GM12864 (cell line): ENCODE measurements at places on chromosomes 5 and 9.

DNA sequence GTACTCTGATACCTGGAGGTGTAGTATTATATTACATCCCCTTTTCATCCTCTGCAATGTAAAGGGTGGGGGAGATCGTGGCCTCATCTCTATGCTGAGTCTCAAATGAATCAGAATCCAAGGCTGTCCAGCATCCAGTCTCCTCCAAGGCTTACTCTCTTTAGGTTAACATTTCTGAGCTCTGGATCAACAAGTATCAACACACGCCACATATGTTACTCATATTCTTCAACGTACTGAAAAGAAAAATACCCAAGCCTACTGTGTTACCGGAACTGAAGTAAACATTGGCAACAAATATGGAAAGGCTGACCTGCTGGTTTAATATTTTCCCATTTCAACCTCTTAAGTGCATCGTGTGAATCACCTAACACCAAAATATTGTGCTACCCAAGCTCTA is 241.8 kb downstream of the GAS1 start:
- no peak for DNase-seq

DNA sequence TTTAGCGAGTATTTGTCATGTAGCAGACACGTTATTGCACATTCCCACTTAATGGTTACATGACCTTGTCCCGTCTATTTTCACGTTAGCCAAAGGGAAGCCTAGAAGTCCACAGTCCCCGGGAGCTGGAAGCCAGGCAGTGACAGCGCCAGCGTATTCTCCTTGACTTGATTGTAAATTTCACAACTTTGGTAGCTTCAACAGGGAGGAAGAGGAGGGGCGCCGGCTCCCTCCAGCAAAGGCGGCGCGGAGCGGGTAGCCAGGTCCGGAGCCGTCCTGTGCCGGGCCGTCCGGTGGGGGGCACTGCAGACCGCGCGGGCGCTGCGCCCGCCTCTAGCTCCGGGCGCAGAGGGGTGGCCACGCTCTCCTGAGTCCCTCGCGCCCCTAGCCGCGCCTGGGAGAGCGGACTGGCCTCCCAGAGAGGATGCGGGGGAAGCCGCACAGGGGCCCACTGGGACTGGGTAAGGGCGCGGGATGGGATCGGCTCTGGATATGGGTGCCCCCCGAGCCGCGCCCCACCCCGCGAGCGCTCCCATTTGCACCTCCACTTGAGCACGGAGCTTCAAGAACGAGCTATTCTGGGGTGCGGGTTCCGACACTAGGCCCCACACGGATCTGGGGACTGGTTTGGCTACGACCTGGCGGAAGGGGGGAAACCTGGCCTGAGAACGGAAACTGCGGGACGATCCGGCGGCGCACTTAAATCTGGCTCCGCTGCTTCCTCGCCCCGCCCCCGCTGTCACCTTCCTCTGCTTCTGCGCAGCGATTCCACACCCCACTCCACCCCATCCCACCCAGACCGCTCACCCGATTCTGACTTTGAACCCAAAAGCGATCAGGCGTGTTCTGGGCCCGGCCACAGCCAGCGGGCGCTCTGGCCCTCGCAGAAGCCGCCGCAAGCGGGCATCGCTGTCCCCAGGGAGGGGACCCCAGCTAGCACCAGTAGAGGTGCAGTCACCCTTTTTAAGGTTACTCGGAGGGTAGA is 23.8 kb downstream of the KLF4 start:
- DNase-seq, result no peak

GRCh38 chr5:162520878-162521277 is 453.3 kb downstream of the GABRG2 start:
- DNase-seq, result no peak

- no peak for DNase-seq
Measured at GRCh38 chr5:125199968-125200865, 453.8 kb upstream of the ZNF608 start.

DNA sequence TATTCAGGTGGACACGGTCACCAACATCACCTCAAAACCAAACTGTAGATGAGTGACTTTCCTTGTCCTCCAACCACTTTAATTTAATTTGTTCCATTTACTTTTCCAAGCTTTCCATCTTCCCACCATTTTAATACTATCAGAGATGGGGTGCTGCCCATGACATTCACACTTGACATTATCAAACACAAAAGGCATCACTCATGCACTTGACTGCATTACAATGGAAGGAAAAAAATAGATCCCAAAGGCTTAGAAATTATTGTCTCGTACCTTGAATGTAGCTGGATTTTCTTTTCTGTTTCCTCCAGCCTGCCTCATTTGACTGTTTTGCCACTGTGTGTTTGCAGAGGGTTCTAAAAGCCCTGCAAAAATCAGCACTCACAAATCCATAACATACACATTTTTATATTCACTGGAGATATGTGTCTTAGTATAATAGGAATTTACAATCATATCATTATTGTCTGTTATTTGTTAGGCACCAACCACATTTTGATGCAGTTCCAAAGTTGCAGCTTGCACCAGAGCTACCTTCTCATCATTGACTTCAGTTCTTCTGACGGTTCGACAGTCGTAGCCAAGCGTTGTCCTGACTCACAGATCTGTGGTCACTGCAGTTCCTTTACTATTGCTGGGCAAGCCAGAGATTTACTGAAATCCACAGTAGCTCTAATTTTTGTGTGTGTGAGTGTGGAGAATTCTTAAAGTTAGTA is 712.3 kb upstream of the WWC1 start:
- no peak for DNase-seq

- no peak for DNase-seq
Measured at GRCh38 chr5:135230251-135230925, 168.6 kb downstream of the MACROH2A1 start.

- DNase-seq, result no peak
Measured at GRCh38 chr5:170634256-170634990, 130.6 kb downstream of the KCNIP1 start.

DNA sequence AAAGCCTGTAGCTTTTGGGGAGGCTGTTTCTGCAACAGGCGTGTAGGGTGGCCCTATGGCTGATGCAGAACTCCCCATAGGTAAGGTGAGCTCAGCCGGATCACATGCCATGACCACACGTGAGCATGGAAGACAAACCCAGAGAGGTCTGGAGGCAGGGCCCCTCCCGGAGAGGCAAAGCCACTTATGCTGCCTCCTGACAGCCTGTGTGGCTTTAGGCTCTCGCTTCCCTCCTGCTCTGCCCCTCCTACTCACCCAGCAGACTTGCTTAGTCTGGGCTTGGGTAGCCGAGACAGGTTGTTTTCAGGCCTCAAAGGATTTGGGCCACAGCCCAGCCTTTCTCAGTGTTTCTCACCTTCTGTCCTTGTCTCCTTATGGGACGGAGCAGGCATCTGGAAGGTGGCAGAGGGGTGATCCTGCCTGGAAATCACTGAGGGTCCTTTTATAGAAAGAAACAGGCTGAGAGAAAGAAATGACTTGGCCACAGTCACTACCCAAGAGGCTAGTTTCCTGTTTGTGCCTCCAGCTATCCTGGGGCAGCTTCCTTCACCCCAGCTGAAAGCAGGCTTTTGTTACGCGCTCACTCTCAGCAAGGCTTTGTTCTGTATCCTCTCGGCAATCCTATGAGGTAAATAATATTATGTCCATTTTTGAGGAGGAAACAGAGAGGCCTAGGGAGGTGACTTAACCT is 89.9 kb downstream of the DAB2IP start:
- no peak for DNase-seq

GRCh38 chr9:134286471-134287245 is 39.6 kb upstream of the RXRA start:
- no peak for DNase-seq

DNA sequence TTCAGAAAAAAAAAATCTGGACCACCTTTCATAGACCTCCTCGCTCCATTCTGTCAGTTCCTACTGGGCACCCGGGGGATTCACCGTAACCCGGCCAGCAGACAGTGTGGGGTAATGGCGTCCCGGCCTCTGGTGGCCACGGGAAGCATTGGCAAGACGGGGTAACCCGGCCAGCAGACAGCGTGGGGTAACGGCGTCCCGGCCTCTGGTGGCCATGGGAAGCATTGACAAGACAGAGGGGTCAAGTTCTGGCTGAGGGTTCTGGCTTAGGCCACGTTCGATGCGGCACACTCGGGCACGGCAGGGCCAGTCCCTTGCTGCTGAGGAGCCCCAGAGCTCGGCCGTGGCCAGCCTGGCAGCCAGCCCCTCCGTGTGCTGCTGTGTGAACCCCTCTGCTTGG is 116.2 kb upstream of the RAPGEF1 start:
- no peak for DNase-seq

- DNase-seq, result no peak
Measured at GRCh38 chr9:124347206-124347967, 67.9 kb downstream of the PSMB7 start.

GRCh38 chr5:123156577-123157296 is 67.7 kb downstream of the PRDM6 start:
- DNase-seq, result no peak

- DNase-seq, result no peak
Measured at GRCh38 chr5:74040811-74041491, 415.0 kb downstream of the ARHGEF28 start.
